Natural killer cell treated with Interleukin-12 subunit alpha and Interleukin-12 subunit beta and Interleukin-15 and Interleukin-18, amount 100 ng/mL, for 72 hours (primary cell): ENCODE measurements at places on chromosomes 13 and 19.

- no peak for DNase-seq
- no peaks in the 10 kb centered on the region for H3K36me3 ChIP-seq
- H3K4me3 ChIP-seq: no peak overlapping the region
- H3K27ac ChIP-seq: no peak overlapping the region
- no peaks in the 10 kb centered on the region for H3K4me1 ChIP-seq
- H3K27me3 ChIP-seq: peaks cover 4% of the 10 kb centered on the region
Observed at GRCh38 chr13:53174545-53174944, 145.9 kb downstream of the OLFM4 start.

DNA sequence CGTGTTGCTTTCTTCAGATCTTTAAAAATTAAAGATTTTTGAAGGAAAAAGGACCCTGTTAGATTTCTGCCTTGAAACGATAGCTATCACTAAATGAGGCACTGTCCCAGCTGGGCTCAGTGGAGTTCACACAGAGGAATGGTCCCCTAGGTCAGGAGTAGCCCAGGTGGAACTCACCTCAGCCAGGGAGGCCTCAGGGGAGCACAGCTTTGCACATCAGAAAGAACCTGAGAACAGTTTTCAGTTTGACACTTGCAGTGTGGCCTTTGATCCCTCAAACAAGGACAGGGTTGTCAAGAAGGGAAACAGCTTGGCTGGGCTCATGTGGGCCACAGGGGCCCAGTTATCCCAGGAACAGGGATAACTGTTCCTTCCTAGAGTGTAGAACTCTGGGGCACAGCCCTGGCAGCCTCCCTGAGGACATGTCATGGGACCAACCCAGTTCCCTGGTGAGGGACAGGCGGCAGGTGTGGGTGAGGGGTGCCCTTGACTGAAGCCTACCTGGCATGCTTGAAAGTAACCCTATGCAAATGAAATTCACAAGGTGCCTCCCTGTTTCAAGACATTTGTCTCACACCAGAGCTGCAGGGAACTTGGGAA lies 59.4 kb downstream of the CHST8 start:
- no peaks in the 10 kb centered on the region for H3K4me1 ChIP-seq
- DNase-seq: no peak
- no peak overlapping the region for H3K4me3 ChIP-seq

DNA sequence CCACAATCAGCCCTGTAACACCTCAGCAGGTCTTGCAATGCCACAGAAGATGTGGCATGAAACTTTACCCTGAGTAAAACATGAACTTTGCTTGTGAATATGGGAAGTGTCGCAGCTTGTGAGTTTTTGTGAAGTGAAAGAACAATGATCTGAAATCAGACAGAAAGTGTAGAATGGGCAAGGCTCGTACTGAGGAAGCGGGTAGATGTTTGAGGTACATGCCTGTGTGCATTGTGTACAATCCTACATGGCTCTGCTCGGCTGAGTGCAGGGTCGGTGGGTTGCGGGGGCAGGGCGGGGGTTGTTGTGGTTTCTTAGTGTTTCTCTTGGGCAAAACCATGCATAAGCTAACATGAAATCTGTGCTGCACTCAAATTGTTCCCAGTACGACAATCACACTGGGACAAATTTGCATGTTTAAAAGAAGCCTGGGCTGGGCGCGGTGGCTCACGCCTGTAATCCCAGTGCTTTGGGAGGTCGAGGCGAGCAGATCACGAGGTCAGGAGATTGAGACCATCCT lies 1.1 kb downstream of the NLRP13 start:
- no peaks in the 10 kb centered on the region for H3K4me1 ChIP-seq
- no peaks in the 10 kb centered on the region for H3K27me3 ChIP-seq
- no peaks in the 10 kb centered on the region for H3K36me3 ChIP-seq
- H3K4me3 ChIP-seq: no peak overlapping the region
- no peak overlapping the region for H3K27ac ChIP-seq
- no peak for DNase-seq

GRCh38 chr13:98629055-98629454 lies 52.1 kb upstream of the STK24 start:
- H3K27me3 ChIP-seq: peaks cover 11% of the 10 kb centered on the region
- DNase-seq: no peak
- H3K4me3 ChIP-seq: no peak overlapping the region
- H3K4me1 ChIP-seq: peaks cover 5% of the 10 kb centered on the region
- H3K27ac ChIP-seq: no peak overlapping the region
- no peaks in the 10 kb centered on the region for H3K36me3 ChIP-seq

GRCh38 chr13:59970847-59971246 lies 192.9 kb downstream of the DIAPH3 start:
- H3K36me3 ChIP-seq: no peaks in the 10 kb centered on the region
- H3K4me3 ChIP-seq: no peak overlapping the region
- H3K4me1 ChIP-seq: no peaks in the 10 kb centered on the region
- DNase-seq: no peak

GRCh38 chr19:8575467-8575997 lies 1.7 kb downstream of the MYO1F start:
- peaks cover 68% of the 10 kb centered on the region for H3K4me1 ChIP-seq
- no peak for DNase-seq
- H3K4me3 ChIP-seq: peak overlapping the region; percentile 94
- no peaks in the 10 kb centered on the region for H3K27me3 ChIP-seq

DNA sequence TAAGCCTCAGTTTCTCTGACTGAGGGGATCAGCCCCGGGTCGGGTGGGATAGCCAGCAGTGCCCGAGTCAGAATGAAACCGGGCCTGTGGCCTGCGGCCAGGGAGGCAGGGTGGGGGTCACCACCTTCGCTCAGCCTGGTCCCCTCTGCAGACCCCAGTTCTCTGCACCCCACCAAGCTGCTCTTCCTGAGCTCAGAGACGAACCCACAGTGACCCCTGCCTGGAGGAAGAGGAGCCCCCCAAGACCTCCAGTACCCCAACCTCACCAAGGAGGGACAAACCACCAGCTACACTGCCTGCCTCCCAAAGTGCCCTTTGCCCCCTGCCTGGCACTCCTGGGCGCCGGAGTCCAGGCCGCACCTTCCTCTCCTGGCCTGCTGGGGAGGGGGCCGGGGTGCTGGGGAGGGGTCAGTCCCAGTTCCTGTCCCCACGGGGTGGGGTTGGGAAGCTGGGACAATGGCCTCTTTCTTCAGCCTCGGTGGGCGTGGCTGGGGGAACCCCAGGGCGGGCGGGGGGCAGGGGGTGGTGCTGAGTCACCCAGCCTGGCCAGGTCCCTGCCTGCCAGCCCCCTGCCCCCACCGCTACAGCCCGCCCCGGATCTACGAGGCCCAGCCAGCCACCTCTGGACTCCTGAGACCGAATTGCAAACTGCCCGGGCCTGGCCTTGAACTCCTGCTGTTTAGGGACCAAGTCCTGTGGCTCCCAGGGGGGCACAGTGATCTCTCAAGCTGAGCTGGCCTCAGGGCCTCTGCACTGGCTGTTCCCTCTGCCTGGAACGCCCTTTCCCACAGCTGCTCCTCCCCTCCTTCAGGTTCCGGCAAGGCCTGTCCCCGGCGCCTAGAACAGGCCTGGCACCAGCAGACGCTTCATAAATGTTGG lies 14.3 kb downstream of the ZBTB7A start:
- peaks cover 18% of the 10 kb centered on the region for H3K36me3 ChIP-seq
- peak overlapping the region; percentile 89 for H3K27ac ChIP-seq
- H3K4me3 ChIP-seq: peak overlapping the region; percentile 69
- peaks cover 39% of the 10 kb centered on the region for H3K4me1 ChIP-seq
- DNase-seq: peak; percentile 60

DNA sequence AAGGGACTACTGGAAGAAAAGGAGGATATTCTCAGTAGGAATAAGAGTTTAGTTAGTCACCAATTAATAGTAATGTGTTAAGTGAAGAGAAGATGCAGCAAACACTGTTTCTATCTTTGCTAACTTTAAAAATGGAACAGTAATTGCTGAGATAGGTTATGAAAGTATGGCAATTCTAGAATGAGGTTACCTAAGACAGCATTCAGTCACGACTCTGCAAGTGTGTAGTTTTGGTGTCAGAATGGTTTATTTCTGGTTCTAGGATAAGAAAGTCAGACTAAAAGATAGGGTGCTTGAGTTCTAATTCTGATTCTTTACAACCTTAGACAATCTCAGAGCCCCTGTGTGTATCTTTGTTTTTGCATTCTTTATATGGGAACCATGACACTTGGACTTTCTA lies 138.1 kb downstream of the POU4F1 start:
- no peaks in the 10 kb centered on the region for H3K36me3 ChIP-seq
- H3K4me3 ChIP-seq: no peak overlapping the region
- H3K27ac ChIP-seq: no peak overlapping the region
- H3K27me3 ChIP-seq: no peaks in the 10 kb centered on the region

GRCh38 chr19:34497112-34497805 lies 15.7 kb downstream of the WTIP start:
- no peaks in the 10 kb centered on the region for H3K4me1 ChIP-seq
- H3K4me3 ChIP-seq: no peak overlapping the region
- H3K36me3 ChIP-seq: no peaks in the 10 kb centered on the region
- H3K27me3 ChIP-seq: peaks cover 2% of the 10 kb centered on the region

DNA sequence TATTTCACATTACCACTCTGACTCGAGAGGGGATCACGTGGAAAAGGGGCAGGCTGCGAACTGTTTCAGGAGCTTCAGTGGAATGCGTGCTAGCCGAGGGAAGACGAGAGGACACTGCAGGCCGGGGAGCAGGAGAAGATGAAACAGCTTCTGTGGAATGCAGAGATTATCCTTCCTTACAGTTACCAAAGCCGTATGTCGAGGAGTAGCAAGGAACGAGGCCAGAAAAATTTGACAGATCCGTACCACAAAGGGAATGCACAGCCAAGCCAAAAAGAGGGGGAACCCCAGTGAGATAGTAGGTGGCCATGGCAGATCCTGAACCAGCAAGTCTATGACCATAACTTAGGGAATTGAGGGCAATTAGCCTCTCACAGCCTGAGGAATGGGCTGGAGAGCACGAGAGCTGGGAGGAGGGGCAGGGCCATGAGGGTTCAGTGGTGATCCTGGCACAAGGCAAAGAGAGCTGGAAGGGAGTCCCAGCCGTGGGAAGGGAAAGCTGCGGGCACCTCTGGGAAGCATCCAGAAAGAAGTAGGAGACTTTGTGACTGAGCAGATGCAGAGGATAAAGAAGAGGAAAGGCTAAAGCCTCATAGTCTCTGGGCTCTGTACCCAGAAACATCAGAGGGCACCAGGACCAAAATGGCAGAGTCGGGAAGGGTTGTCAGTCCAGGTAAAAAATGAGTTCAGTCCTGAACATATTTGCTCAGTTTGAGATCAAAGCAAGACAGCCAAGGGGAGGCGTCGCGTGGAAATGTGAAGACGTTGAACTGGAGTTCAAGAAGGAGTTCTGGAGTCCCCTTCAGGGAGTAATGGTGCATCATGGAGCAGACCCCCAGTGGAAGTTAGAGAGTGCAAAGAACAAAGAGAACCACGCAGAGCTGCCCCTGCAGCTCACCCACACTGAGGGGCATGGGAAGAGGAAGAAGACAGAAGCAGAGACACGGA lies 5.1 kb downstream of the COL4A1 start:
- H3K4me1 ChIP-seq: no peaks in the 10 kb centered on the region
- no peak overlapping the region for H3K4me3 ChIP-seq
- H3K36me3 ChIP-seq: no peaks in the 10 kb centered on the region
- DNase-seq: no peak
- no peak overlapping the region for H3K27ac ChIP-seq
- H3K27me3 ChIP-seq: peaks cover 65% of the 10 kb centered on the region

DNA sequence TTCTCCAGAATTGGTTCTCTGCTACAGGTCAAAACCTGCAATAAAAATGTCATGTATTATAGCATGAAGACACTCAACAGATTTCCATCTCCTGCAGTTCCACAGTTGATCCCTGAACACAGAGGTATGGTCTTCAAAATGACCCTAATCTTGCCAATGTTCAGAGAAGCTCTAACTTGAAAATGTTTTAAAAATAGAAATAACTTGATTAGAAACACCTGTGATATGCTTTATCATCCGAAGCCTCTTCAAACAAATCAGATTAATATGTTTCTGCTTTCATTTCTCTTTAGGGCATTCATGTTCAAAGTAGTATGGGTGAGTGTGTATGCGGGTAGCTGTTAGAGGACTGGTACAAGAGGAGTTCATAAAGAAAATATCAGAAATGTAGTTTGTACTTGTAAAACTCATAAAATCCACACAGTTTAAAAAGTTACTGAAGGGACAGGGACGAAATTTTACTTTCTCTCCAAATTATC lies 60.4 kb downstream of the KCNRG start:
- no peaks in the 10 kb centered on the region for H3K27me3 ChIP-seq
- H3K27ac ChIP-seq: peak overlapping the region; percentile 81
- peak overlapping the region; percentile 96 for H3K4me3 ChIP-seq
- H3K4me1 ChIP-seq: peaks cover 27% of the 10 kb centered on the region
- peaks cover 16% of the 10 kb centered on the region for H3K36me3 ChIP-seq
- no peak for DNase-seq

GRCh38 chr13:99610702-99611289 lies 109.5 kb downstream of the TM9SF2 start:
- H3K4me3 ChIP-seq: no peak overlapping the region
- H3K4me1 ChIP-seq: peaks cover 9% of the 10 kb centered on the region

DNA sequence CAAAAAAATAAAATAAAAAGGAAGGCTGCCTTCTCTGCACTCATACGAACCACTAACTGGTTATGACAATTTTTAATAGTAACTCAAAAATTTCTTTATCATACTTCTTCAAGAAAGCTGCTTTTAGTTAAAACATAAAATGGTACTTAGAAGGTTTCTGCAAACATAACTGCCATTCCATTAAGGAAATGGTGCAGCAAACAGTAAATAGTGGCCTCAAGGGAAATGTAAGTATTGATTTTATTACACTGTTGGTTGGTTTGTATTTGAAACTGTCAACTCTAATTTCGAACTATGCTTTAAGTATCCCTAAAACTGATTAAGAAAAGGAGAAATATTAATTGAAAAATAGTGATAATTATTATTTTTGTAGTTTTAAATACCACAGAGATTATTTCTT lies 278.0 kb downstream of the DACH1 start:
- H3K4me1 ChIP-seq: no peaks in the 10 kb centered on the region
- H3K36me3 ChIP-seq: peaks cover 4% of the 10 kb centered on the region
- no peak for DNase-seq
- H3K27me3 ChIP-seq: no peaks in the 10 kb centered on the region
- no peak overlapping the region for H3K4me3 ChIP-seq

- peak overlapping the region; percentile 91 for H3K27ac ChIP-seq
- H3K4me1 ChIP-seq: peaks cover 62% of the 10 kb centered on the region
- H3K27me3 ChIP-seq: no peaks in the 10 kb centered on the region
- H3K4me3 ChIP-seq: peak overlapping the region; percentile 85
- DNase-seq: peak; percentile 70
- H3K36me3 ChIP-seq: peaks cover 5% of the 10 kb centered on the region
Observed at GRCh38 chr13:46667687-46668281, 114.8 kb downstream of the LRCH1 start.

GRCh38 chr19:17170538-17171297 lies 44.4 kb upstream of the USE1 start:
- peak; percentile 85 for DNase-seq
- H3K4me1 ChIP-seq: peaks cover 22% of the 10 kb centered on the region
- no peak overlapping the region for H3K27ac ChIP-seq
- H3K27me3 ChIP-seq: no peaks in the 10 kb centered on the region
- H3K4me3 ChIP-seq: no peak overlapping the region
- H3K36me3 ChIP-seq: peaks cover 9% of the 10 kb centered on the region

DNA sequence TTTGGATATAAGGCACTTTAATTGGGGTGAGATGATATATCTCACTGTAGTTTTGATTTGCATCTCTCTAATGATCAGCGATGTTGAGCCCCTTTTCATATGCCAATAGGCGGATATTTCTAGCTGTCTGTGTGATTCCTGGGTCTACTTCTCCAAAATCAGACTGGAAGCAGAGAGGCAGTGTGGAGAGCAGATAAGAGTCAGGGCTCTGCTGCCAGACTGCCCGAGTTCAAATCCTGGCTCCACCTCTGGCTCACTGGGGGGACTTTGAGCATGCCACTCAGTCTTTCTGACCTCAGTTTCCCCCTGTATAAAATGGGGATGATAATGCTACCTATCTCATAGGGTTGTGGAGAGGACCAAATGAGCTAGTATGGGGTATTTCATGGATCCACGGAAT lies 24.0 kb upstream of the ACP7 start:
- H3K36me3 ChIP-seq: no peaks in the 10 kb centered on the region
- H3K4me3 ChIP-seq: no peak overlapping the region
- no peaks in the 10 kb centered on the region for H3K27me3 ChIP-seq
- no peak overlapping the region for H3K27ac ChIP-seq
- peaks cover 8% of the 10 kb centered on the region for H3K4me1 ChIP-seq
